ENCODE measurements at places on chromosomes 3 and 15.

DNA sequence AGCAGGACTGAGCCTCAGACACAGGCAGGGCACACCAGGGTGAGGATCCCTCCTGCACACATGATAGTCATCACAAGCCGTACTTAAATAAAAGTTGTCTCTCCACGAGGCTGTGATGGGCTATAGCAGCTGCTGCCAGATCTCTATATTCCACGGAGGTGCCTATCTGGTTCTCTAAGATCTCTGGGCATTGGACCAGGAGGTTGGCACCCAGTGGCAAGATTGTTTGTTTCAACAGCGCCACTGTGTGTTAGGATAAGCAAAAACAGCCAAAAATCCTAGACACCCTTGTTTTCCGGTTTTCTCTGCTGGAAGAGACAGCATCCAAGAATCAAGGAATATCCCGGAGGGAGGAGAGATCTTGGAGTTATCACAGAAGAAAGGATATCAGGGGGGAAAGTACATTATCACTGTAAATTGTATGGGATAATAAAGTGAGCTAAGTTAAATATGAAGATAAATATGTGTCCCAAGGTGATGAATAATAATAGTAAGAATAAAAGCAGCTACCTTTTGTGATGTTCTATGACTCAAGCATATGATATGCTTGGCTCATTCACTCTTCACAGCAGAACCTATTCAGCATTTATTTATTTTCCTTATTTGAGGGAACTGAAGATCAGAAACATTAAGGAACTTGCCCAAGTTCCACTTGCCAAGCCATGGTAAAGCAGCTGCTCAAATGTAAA, 90.6 kb upstream of the AKAP13 start:
- DNase-seq: no peak

DNA sequence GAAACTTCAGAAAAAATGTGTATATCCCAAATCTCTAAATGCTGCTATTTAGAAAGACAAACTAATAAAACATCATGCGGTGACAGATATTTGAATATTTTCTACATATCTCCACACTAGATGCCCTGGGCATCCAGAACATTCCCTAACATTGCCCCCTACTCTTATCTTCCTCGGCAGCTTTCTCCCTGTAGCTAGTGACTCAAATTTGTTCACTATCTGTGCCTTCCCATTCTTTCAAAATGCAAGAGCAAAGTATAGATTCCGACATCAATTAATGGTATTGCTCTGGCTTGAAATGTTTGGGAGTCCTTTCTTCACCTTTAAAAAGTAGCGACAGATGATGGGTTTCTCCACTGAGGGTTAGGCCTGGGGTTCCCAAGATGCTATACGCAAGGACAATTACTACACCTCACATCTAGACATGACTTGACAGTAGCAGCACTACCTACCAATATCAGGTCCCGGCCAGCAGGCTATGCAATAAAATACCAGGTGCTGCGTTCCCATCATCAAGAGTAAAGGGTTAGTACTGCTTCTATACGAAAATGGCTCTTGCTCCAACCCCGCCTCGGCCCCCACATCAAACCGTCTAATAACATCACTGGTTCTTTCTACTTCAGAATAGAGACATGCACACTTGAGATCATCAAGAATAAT, 631 bp downstream of the UBR1 start:
- DNase-seq: peak; percentile 61

DNA sequence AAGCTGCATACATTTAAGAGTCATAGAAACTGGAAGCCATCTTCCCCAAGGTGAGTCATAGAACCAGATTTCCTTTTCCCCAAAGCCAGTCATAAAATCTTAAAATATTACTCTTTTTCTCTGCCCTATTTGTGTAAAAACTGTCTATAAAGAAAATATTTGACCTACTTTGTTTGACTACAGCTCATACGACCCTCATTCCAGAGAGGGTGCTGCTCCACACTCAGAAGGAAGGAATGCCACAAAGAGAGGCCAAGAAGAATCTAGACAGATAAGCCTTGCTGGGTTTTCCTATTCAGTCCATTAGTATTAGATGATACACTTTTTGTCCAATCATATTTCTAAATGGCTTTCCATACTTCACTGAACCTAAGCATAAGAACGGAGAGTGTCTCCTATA, 671.6 kb upstream of the SGO1 start:
- DNase-seq: no peak

DNA sequence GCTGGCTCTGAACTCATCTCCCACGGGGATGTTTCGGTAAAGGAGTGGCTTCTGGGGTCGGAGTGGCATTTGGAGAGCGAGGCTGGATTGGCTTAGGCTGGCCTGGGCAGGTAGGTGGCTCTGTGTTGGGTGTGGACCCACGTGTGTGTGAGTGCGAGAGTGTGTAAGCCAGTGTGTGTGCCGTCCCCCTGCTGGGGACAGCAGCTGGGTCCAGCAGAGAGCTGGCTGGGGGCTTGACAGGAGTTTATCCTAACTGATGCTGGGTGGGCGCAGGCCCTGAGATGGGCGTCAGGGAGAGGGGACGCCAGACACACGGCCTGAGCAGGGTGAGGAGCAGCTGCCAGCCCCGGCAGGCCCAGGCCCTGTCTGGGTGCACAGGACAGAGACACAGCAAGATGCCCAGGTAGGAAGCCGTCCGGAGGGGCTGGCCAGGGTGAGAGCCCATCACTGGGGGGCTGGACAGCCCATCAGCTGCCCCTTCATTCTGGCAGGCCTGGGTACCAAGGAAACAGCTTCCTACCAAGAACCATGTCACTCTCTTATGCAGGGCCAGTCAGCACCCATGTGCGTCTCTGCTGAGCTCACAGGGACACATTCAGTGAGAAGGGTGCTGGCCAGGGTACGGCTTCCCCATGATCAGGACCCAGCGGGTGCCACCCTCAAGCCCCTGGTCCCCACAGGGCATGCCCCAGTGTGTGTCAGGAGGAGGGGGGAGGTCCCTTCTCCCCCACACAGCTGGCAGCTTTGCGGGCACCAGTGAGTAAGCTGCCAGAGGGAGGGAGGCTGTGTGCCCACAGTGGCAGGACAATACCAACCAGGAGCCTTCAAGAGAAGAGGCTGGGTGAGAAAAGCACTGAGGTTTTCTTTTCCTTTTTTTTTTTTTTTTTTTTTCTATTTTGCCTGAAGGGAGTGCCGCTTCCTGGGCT, 1.1 kb downstream of the PAK6 start:
- no peak for DNase-seq

- no peak for DNase-seq
Measured at GRCh38 chr3:31610700-31611275, 78.1 kb downstream of the STT3B start.

- DNase-seq: no peak
Measured at GRCh38 chr15:62848632-62849050, 193.9 kb upstream of the TPM1 start.

GRCh38 chr3:178320456-178321351, 215.5 kb upstream of the KCNMB2 start:
- no peak for DNase-seq

GRCh38 chr3:176861137-176861536, 336.1 kb downstream of the TBL1XR1 start:
- DNase-seq: no peak

- DNase-seq: no peak
Measured at GRCh38 chr3:164418414-164418813, 659.9 kb downstream of the SI start.

DNA sequence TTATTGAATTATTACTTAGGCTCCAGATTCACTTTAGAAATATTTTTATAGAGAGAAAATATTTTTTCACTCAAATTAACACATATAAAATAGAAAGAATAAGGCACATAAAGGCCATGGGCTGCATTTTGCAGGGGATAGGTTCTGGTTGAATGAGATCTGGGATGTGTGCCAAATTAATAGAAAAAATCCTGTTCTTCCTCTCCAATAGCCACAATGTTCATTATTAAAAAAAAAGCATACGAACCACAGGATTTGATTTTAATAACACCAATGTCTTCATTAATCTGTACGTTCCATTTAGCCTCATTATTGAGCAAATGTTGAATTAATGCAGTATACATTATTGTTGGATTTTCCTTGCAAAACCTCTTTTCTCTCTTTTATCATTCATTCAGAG, 622.8 kb upstream of the AGTR1 start:
- no peak for DNase-seq

DNA sequence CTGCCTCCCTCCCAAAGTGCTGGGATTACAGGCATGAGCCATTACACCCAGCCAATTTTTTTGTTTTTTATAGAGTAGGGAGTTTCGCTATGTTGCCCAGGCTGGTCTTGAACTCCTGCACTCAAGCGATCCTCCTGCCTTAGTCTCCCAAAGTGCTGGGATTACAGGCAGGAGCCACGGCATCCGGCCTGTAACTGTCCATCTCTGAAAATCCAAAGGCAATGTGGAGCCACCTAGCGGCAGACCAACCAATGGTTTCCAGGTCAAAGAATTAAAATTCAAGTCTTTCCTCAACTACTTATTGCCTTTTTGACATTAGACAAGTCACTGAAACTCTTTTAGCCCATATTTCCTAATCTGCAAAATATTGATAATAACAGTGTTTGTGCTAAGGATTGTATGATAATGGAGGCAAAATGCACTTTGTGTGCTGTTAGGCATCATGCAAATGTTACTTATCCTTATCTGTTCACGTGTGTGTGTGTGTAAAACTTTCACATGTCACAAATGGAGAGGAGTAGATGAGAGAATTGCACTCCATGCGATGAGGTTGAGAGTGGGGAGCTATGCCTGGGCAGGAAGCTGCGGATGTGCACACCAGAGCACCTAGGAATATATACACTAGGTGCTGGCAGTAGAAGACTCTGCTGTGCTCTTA, 48.7 kb downstream of the COL8A1 start:
- DNase-seq: no peak

DNA sequence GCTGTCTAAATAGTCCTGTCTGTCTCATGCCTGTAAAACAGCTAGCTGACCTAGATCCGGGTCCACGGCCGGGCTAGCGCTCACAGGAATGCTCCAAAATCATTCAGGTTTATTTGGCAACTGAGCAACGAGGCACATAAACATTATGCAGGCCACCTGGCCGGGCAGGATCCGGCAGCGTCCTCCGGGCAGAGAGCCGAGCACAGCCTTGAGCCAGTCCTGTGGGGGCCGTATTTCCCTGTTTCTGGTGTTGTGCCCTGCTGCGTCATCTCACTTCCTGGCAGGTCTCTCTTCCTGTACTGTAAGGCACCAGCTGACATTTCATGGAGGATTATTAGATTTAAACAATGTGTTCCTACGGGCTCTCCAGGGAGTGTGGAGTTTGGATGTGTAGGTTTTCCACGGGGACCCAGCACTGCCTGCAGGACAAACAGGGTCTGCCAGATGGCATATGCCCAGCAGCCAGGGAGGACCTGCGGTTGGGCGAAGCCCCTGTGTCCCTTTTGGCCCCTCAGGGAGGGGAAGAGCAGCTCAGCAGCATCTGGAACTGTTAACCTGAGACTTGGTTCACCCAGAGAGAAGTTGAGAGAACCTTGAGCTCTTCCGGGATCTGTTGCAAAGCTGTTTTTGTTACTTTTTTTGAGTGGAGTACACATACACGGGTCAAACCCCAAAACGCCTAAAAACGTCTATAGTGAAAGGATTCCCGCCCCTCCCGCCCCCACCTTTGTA, 16.6 kb upstream of the LRRK1 start:
- no peak for DNase-seq

- peak; percentile 69 for DNase-seq
Measured at GRCh38 chr3:71008350-71008935, 575.1 kb downstream of the FOXP1 start.

GRCh38 chr3:70519913-70520659, 207.6 kb upstream of the MDFIC2 start:
- no peak for DNase-seq

DNA sequence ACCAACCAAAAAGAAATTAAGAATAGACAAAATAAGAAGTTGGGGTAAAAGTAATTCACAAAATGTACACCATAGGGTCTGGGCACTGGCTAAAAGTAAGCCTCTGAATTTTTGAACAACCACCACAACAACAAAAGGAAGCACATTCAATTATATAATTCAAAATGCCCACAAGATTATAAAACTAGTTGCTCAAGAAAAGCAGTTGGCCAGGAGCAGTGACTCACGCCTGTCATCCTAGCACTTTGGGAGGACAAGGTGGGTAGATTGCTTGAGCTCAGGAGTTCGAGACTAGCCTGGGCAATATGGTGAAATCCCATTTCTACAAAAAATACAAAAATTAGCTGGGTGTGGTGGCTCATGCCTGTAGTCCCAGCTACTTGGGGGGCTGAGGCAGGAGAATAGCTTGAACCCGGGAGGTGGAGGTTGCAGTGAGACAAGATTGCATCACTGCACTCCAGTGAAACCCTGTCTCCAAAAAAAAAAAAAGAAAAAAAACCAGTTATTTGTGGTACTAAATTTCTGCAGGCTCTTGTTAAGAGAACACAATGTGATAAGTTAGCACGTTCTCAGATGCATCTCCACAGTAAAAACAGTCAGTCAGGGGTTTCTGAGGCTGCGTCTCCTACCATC, 6.6 kb upstream of the ATP11B start:
- DNase-seq: no peak

GRCh38 chr3:66457252-66457651, 43.6 kb downstream of the LRIG1 start:
- no peak for DNase-seq

GRCh38 chr3:103918336-103918735, 1448.4 kb upstream of the ALCAM start:
- no peak for DNase-seq

GRCh38 chr3:114471478-114471877, 177.7 kb downstream of the TIGIT start:
- no peak for DNase-seq

DNA sequence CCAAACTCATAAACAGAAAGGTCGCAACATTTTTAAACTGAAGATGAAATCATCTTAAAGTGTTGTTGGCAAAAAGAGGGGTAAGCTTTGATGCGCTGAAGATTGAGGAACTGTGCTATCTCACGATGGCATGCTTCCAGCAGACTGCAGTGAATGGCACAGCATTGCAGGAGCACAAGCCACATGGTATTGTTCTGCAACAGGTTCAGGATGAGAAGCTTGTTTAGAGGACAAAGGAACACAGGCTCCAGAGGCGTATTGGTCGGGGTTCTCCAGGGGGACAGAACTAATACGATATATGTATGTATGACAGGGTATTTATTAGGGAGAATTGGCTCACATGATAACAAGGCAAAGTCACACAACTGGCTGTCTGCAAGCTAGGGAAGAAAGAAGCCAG, 13.8 kb upstream of the PLD1 start:
- no peak for DNase-seq

DNA sequence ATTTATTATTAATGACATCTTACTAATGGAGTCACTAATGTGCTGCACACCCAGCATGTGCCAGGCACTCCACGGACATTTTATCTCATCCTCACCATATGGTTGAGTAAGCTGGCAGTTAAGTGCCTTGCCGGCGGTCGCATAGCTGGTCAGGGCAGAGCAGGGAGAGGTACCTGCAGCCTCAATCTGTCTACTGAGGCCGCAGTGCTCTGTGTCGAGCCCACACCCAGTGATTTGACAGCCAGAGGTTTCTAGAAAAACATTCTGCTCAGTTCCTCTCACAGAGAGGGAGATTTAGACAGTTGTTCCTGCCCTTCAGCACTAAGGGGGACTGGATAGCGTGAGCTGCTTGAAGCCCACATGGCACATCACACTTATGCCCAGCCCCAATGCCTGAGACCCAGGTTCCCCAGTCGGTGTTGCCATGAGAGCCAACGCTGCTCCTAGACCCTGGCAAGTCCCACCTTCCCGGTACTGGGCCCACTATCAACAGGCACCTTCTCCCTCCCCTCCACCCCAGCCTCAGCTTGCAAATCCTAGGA, 2.6 kb downstream of the LIPC start:
- no peak for DNase-seq
